ENCODE measurements at places on chromosomes 7 and 10. TPM values are rescaled to one million over a fixed set of nuclear protein-coding genes. Genes with fewer than 3 reads are reported as not detected.

DNA sequence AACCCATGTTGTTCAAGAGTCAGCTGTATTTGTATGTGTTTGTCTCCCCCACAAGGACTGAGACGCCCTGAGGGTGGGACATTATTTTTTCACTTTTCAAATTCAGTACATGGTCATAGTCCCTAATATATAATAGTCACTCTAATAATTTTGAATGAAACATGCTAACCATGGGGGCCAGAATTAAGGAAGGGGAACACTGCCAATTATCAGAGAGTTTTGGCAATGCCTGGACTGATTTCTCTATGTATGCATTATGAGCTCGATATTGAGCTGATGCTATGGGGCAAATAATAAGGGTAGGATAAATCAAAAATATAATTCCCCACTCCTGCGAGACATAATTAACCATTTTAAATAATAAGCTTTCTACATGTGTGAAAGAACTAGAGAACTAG lies 87.4 kb downstream of the CPED1 start:
- DNase-seq: no peak

DNA sequence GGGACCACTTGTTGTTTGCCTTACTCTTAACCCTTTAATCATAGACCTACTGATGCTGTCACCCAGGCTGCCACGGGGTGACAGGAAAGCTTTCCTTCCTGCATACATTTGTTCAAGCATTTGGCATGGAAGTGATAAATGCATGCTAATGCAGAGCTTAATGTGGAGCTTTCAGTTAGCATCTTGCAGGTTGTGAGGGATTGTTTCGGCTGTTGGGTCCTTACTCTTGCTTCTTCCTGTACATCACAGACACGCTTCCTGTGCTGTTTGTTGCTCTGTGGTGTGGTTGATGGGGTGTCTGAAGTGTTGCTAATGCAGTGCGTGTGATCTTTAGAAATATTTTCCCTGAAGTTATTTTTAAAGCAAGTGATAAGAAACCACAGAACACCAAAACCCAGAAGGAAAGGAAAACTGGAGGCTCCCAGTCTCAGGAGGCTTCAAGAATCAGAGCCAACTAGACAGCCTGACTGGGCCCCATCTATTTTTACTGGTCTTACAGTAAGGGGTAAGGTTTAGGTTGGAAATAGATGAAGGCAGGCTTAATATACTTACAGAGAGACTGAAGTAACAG lies 143.1 kb downstream of the CHN2 start:
- no peak for DNase-seq

DNA sequence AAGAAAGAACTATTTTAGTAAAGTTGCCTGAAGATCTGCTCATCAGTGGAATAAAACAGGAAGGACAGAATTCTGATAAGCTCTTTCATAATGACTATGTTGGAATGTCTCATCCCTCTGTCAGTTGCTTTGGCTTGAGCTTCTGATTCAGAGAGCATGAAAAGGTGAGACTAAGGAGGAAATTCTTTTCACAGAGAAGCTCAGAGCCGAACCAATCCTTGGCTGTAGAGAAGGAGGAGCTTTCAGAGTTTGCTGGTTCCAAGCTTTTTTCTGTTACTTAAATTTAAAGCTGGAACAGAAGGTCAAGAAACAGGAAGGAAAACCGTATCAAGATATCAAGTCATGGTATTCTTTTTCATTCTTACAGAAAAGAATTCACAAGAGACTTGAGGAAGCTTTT lies 24.0 kb downstream of the GSTO2 start:
- no peak for DNase-seq

DNA sequence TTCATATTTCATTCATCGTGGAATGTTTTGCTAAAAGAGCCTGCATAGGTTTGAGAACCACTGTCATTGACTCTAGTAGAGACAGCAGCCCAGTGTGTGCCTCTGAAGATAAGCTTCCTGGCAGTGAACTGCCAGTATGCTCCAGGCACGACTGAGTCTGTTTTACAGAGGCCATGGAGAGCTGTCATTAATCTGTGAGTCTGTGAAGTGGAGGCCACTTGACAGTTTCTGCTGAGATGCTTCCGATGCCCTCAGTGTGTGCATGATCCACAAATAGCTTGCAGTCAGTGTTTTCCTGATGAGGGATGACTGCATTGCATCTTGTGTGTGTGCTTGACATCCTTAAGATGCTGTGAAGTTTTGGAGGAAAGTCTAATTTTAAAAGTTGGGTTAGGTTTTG lies 162.2 kb downstream of the PFKFB3 start:
- DNase-seq: no peak

DNA sequence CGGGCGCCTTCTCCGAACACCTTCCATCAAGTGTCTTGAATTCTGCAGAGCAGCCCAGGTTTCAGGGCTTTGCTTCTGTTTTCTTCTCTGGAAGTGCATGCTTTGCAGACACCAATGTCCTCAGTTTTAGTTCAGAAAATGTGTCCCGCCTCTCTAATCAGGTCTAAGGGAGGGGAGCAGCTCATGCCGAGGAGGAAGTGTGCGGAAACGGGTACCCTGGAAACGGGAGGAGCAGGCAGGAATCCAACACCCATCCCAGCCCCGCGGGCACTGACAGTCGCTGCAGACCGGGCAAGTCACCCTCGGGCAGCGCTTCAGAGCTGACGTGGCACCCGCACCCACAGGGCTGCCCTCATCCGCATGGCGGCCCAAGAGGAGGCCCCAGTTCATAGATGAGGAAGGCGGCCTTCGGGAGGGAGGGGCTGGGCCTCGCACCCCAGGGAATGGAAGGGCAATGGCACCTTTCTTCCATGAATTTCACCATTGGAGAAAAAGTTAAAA lies 338.7 kb downstream of the DNAJB6 start:
- DNase-seq: peak; percentile 79

DNA sequence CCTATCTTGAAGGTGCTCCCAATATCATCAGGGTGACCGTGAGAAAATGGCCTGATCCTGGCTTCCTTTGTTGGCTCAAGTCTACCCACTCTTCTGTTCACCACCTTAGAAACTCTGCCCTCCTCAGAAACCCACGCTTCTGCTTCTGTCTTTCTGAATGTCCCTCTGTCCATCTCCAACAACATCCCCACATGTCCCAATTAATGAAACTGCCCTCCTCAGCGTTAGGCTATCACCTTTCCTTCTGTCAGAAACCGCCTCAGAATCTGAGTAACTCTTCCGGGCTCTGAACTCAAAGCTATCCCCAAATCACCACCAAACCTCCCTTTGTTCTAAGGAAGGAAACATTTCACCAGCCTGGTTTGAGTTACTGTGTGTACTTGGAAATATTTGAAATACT lies 315.8 kb upstream of the ZNF32 start:
- DNase-seq: no peak

GRCh38 chr7:68425377-68425776 lies 1172.9 kb upstream of the AUTS2 start:
- DNase-seq: no peak

GRCh38 chr10:34444223-34445183 lies 370.6 kb downstream of the PARD3 start:
- DNase-seq: no peak

DNA sequence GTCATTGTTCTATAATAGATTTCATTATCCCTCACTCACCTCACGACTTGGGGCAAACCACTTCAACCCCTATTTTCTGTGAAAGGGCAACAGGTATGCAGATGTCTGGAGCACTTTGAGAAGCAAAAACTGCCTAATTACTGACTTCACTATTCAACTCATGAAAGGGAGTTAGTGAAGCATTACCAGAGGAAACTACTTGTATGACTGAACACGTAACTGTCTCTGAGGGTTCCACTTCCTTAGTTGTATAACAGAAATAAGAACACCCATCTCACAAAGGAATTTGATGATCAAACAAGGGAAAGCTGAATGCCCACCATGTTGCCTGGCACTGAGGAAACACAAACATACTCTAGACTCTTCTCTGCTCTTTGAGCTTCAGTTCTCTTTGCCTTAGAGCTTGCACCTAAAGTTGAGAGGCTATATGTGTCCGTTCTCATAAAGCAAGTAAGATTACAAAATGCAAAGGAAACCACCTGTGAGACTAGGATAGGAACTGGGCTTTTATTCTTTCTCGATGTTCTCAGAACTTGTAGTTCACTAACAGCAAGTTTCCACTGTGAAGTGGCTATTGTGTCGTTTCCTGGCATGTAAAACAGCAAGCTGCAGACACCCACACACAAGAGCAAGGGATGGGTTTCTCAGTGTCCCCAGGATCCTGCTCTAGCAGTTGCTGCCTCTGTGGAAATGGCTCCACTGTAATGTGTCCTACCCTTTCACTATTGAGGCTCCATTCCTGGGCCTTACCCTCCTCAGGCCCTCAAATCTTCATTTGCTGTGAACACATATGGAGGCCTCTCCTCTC lies 2.6 kb downstream of the TMEM243 start:
- DNase-seq: no peak

- DNase-seq: no peak
Observed at GRCh38 chr10:92203919-92204623, 86.8 kb downstream of the CPEB3 start.

DNA sequence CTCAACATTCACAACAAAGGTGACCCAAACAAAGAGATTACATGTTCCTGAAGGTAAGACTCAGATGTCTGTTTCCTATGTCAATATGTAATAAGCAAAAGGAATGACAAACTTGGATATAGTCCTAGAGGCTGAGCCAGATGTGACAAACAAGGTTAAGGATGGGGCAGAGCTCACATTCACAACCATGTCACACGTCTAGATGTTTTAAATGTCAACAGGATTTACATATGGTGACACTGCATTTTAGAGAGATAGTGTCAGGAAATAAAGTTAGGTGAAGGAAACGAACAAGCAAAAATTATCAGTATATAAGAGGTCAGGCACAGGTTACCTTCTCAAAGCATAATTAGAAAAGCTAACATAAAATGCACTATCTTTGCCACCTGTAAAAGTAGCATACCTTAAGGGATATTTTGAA lies 8.4 kb downstream of the RELN start:
- DNase-seq: no peak

DNA sequence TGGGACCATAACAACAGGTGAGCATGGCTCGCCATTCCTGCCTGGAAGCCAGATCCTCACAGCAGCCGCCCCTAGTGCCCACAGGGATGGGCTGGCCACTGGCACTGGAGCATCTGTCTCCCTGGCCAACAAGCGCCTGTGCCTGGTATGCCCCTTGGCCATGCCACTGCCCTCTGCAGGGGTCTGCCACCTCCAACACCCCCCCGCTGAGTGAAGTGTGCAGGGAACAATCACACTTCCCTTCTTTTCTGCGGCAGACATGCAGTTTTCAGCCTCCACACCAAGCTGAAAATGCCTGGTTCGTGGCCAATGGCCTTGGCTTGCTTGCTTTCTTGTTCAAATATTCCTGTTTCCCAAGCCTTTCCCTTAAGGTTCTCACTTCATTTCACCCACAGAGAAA lies 50.7 kb downstream of the HSPA12A start:
- DNase-seq: no peak

DNA sequence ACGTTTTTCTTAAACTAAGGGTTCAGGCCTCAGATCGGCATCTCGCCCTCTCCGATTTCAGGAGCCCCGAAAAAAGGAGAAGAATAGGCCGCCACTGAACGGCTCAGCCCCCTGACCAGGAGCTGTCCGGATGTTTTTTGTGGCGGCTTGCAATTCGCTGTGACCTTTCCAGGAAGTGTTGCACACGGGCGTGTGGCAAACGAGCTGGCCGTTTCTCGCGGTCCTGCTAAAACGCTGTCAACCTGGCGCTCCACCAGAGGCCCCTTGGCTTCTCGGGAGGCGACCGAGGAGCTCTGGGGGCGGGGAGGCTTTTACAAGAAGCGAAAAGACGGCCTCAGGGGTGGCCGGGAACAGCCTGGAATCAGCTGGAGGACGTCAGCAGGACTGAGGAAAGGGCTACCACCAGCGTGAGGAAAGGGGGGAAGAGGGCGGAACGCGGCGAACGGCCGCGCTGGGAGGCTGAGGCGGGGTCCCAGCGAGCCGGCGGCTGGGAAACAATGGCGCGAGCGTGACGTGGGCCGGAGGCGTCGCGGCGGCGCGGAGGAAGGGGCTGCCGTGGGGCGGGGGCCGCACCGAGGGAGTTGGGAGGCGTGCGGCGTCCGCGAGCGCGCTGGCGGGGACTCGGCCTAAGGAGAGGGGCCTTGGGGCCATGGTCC lies 493 bp downstream of the NT5C2 start:
- peak; percentile 89 for DNase-seq

GRCh38 chr10:114332301-114333192 lies 71.8 kb downstream of the AFAP1L2 start:
- DNase-seq: no peak

DNA sequence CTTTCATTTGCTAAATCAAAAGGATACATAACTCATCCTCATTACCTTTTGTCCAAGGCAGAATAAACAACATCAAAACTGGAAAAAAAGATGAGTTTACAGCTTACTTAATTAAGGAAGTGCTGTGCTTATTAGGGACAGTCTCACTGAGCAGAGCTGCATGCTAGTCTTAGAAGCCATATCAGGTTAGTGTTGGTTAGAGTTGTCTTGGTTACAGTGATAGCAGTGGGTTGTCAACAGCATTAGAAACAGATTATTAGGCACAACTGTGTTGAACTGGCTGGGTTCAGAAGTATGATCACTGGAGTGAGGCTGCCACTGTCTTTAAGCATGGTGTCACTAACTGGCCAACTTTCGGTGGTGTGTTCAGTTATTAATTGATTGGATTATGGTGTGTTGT lies 503.9 kb upstream of the IGFBP3 start:
- DNase-seq: no peak

DNA sequence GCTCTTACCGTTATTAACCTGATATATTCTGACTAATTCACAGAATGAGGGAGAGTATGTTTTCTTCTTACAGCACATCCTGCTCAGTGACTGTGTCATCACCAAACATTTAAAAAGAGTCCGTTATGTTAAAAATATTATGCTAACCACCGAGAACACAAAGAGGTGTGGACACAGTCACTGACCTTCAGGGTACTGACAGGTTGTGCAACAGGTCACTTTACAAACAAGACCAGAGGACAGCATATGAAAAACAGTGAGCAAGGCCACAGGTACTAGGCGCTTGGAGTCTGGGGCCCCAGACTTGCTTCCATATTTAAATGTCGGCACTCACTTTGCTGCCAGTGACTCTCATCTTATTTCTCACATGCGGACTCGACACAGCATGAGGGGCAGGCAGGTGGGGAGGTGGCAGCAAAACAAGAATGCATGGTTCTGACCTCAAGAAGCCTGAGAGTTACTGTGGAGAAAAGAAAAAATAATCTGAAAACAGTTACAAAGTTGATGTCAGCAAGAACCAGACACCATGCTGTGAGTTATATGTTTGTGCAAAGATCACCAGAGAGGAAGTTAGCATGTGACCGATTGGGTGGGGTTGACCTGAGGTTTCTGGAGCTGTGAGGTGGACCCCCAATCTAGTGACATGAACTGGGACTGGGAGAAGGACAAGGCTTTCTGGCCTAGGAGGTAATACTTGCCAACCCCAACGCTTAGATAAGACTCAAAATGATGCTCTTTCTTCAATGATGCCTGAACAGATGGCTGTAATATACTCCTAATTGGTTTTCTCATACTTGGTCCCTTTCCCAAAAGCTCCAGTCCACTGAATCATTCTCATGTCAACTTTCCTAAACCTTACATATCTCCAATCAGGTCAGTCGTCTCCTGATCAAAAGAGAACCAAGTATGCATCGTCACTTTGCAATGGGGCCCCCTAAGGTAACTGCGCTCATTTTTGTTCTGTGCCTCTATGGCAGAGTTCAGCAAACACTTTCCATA lies 102.4 kb downstream of the HIPK2 start:
- no peak for DNase-seq

Gene PAPSS2
- total RNA-seq: 12.3 TPM

Gene CFAP43
- total RNA-seq: 0.25 TPM

Gene SPRN
- not detected for total RNA-seq

Gene MRPS33
- total RNA-seq: 5.9 TPM

Gene ADAM12
- 3.7 TPM for total RNA-seq

Gene UNCX
- total RNA-seq: not detected

Gene RTKN2
- 2.5 TPM for total RNA-seq

Gene CFTR
- not detected for total RNA-seq

Gene NUTM2E
- total RNA-seq: not detected

Gene ABLIM1
- 176 TPM for total RNA-seq

Gene CAMK2G
- 48.9 TPM for total RNA-seq

Gene IFIT2
- 2.9 TPM for total RNA-seq
